COR-L47 (cell line): ENCODE measurements at places on chromosomes 3 and 15.

GRCh38 chr3:193040836-193041672 lies 123.4 kb upstream of the MB21D2 start:
- DNase-seq, result peak; percentile 78

DNA sequence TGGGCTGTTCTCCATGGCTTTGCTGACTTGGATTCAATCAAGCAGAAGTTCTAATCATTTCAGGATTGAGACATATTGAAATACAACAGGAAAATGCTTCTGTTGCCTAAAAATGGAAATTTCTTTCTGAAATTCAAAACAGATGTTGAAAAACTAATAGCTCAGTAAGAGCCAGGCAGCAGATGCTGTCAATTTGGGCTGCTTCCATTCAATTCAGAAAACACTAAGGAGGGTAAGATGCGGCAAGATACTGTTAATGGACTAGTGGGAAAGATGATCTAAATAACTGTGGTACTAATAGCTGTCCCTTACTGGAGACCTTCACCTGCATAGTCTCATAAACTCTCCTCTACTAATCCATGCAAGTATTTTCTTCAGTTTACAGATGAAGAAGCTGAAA lies 53.5 kb downstream of the DGKG start:
- DNase-seq, result no peak

- DNase-seq, result no peak
These were observed 332.4 kb downstream of the MAGI1 start for GRCh38 chr3:65706301-65706700.

GRCh38 chr3:194272861-194273742 lies 78.0 kb downstream of the CPN2 start:
- DNase-seq, result no peak

DNA sequence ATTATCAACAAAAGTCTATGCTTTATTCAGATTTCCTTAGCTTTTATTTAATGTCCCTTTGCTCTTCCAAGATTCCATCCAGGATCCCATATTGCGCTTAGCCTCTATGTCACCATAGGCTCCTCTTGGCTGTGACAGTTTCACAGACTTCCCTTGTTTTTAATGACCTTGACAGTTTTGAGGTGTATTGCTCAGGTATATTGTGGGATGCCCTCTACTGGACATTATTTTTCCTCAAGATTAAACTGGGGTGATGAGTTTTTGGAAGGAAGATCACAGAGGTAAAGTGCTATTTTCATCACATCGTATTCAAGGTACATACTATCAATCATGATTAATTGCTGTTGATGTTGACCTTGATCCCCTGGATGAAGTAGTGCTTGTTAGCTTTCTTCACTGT lies 99.1 kb upstream of the SMAD3 start:
- no peak for DNase-seq

- no peak for DNase-seq
These were observed 2.2 kb downstream of the PIAS1 start for GRCh38 chr15:68056097-68056865.
